H9 (cell line): ENCODE measurements at places on chromosomes 13 and 19.

DNA sequence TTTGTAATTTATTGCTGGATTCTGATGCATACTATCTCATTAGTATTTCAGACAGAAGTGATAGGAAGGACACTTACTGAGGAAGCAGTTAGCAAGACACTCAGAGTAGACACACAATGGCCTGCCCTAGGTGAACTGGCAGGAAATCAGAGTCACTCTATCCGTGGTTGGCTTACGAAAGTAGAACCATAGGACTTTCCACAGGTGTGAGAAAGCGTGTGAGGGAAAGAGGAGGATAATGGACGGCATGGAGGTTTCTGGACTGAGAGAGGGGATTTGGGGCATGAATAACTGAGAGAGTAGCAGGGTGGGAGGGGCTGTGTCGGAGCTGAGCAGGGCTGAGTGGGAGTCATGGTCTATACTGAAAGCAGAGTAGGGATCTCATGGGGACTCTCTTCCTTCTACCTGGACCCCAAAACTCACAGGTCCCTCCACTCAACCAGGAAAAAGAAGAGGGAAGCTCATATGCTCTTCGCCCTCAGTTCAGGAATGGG is 18.7 kb upstream of the EID2 start:
- no peak for DNase-seq

DNA sequence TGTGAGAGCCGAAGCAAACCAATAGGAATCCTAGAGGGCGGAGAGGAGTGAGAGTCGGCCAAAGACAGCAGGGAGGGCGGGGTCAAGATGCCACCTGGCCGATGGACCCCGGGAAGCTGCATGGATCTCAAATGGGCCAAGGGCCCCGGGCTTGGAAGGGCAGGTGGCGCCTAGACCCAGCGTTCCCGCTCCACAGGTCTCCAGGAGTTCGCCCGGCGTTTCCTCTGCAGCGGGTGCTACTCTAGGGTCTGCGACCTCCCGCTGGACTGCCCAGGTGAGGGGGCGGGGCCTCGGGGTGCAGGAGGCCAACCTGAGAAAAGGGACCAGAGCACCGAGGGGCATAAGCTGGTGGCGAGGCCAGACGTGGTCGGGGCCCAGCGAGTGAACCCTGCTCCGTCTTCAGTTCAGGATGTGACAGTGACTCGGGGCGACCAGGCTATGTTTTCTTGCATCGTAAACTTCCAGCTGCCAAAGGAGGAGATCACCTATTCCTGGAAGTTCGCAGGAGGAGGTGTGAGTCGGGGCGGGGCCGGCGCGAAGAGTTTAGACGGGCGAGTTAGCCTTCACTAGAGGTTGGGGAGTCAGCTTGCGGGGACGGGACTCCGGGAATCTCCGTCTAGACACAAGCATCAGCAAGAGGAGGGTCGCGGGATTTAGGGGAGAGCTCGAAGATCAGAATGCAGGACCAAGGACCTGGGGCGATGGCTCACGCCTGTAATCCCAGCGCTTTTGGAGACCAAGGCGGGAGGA is 9.9 kb downstream of the SPACA6 start:
- DNase-seq, result peak; percentile 91

DNA sequence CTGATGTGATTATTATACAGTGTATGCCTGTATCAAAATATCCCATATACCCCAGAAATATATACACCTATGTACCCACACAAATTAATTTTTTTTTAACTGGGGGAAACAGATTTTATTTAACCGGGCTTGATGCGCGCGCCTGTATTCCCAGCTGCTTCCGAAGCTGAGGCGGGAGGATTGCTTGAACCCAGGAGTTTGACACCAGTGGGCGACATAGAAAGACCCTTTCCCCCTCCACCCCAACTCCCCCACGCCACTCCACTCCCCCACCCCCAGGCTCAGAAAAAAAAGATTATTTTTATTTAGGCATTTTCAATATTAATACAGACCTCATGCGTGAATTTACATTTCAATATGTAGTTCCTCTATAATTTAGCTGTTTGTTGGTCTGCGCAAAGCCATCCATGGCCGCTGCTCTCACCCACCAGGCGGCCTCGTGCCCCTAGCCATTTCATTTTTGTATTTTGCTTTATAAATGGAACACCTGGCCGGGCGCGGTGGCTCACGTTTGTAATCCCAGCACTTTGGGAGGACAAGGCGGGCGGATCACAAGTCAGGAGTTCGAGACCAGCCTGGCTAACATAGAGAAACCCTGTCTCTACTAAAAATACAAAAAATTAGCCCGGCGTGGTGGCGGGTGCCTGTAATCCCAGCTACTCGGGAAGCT is 836 bp upstream of the VPS36 start:
- no peak for DNase-seq

DNA sequence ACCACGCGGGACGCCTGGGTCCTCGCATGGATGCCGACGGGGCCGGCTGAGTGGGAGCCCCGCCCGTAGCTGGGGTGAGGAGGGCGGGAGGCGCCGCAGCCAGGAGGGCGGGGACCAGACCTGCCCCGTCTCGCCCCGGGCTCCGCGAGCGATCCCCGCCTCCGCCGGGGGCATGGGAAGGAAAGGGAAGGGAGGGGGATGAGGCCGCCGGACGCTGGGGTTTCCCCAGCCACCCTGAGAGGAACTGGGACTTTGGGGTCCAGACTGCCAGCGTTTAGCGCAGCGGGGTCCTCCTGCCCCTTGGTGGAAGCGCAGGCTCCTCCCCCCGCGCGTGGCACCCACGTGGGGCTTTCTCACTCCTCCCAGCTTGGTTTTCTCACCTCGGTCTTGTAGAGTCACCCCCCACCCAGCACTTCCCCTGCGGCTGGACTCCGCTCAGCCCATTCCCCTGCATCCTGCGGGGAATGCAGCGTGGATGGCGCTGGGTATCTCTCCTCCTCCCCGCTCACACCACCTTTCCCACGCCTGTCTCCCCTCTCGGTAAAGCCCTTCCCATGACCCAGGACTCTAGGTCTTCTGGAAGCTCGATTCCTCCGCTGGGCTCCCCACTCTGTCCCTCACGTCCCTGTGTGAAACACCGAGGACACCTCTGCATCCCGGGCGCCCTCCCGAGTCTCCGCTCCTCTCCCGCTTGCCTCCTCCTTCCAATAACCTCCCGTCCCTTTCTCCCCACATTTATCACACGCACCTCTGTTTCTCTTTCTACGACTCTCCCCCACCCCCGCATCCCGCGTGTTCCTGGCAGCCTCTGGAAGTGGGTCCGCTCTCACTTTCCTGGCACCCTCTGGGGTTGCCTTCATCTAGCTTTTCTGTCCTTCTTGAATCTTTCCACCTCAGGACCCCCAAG is 2.1 kb downstream of the TGFB1 start:
- DNase-seq, result peak; percentile 44

DNA sequence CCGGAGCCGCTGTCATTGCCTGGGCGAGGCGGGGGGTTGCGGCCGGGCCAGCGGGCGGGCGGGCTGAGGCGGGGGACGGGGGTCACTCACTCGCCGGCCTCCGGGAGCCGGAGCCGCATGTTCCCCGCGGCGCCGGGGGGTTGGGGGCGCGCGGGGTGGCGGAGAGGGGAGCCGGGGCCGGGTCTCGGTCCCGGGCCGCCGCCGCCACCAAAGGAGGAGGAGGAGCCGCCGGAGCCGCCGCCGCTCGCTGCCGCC is 149 bp downstream of the MED26 start:
- DNase-seq, result no peak

GRCh38 chr19:53463263-53463662 is 4.3 kb upstream of the ZNF813 start:
- DNase-seq, result peak; percentile 95

- DNase-seq, result no peak
These were observed 11.1 kb downstream of the DDA1 start for GRCh38 chr19:17320435-17320834.

DNA sequence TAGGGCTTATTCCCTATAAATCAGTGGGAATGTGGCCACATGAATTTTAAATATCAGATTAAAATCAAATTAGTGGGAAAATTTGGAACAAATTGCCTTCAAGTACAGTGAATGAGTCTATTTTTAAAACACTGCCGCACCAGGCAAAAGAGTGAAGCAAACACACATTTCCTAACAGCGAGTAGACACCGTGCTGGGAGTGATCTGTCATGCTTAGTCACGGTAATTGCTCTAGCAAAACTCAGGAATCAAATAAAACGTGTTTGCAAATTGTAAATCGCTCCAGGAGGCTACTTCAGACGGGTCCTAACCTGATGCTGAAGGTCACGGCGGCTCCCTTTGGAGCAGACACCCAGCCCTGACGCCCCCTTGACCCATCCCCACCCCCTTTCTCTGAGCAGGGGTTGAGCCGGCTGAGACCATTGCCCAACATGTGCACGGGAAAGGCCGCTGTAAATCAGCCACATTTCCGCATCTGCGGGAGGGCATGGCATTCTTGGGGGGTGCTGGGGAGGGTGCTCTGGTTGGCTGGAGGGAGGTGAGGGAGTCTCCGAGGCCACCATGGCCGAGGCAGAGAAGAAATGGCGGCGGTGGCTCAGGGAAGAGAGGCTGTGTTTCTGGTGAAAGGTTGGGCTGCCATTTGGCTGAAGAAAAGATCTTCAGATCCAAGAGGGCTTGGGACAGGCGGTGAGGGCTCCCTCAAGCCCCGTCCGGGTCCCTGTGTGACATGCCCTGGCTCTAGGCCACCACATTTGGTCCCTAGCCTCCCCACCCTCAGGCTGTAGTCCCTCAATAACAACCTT is 8.9 kb downstream of the CEBPA start:
- DNase-seq, result no peak

DNA sequence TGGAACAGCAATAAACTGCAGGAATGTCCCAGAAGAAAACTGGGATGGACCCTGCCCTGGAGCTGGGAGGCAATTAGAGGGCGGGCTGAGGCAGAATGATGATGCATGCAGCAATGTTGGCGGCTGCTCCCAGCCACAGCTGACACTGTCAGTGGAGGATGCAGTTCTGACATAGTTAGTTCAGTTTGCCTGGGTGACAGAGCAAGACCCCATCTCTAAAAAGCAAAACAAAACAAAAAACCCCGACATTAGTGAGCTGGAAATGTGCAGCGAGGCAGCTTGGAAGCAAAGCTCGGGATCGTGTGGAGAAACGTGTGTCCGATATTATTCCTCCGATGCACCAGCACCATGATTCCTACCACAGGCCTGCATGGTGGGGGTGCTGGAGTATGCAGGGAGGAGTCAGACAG is 110.1 kb upstream of the UQCRFS1 start:
- peak; percentile 1 for DNase-seq

GRCh38 chr19:13190781-13191540 is 40.8 kb downstream of the IER2 start:
- DNase-seq, result no peak

DNA sequence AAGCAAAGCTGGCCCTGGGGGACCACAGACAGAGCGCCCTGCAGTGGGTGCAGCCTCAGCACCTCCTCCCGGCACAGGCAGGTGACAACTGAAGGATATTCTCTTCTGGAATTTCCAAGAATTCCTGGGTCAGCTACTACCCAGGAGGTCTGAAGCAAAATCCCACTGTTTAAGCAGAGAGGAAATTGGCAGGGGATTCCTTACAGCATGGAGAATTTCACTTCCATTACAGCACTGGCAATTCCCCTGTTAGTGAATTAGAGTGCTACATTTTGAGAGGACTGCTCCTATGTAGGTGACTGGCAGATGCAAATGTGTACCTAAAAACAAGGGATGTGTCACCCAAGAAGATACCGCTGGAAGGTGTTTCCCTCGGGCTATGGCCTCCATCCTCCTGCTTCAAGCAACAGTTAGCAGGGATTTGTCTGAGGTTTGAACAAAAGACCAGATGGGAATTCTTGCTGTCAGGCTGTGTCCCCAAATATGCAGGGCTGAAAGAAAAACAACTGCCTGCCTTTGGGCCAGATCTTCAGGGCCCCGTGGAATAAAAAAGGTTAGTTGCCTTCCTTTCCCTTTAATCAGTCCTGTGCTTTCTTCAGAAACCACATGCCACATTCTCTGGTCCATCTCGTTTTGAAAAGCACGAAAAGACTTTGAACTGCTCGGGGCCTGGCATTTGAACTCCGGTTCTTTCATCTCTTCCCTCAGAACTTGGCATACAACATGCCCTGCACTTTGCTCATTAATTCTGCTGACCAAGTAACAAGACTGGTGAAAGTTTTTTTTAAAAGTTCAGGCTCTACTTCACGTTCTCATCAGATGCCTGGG is 296.4 kb downstream of the DNAJC15 start:
- no peak for DNase-seq

DNA sequence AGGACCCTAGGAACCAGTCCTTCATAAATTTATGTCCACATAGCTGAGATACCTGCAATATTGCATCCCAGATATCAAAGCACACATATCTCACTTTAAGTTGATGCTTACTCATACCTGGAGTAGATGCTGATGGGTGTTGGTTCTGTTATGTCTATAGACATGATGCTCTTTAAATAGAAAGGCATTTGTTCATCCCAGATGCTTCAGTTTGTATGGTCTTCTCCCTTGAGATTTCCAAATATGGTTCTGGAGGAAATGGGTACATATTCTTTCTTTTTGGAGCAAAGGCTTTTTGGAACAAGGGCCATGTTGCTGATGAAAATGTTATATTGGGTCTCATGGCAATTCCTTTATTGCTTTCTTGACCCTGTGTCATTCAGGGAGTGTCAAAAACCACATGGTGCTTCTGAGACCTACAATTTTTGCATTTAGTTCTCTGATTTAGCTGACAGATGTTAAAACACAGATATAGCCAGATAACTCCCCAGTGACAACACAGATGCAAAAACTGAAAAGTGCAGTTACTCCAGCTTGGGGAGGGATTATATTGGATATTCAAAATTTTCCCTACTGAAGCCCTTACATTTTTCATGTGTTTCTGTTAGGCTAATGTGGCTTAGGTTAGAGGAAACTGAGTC is 211.4 kb downstream of the KCNRG start:
- no peak for DNase-seq

GRCh38 chr19:51242881-51243630 is 7.8 kb upstream of the SIGLECL1 start:
- no peak for DNase-seq

DNA sequence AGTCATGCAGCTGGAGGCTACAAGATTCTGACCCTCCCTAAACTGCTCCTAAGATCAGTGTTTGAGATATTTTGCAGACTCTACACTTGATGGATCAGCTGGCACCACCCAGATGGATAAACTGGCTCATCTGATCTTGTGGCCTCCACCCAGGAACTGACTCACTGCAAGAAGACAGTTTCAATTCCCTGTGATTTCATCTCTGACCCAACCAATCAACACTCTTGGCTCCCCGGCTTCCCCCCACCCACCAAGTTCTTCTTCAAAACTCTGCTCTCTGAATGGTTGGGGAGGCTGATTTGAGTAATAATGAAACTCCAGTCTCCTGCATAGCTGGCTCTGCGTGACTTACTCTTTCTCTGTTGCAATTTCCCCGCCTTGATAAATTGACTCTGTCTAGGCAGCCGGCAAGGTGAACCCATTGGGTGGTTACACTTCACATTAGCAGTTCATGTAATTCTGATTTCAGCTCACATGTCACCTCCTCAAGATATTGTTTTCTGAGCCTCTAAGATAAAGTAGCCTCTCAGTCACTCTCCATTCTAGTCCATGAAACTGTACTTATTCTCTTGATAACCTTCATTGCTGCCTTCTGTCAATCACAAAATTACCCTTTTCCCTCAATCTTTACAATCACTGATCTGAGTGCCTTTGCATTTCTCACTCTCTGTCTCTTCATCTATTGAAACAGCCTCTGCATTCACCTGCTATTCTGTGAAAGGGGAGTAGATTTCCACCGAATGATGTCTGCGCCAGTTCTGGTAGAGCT is 9.9 kb upstream of the FPR3 start:
- no peak for DNase-seq

GRCh38 chr13:31276421-31276820 is 76.6 kb downstream of the B3GLCT start:
- DNase-seq, result no peak
